ENCODE measurements at places on chromosomes 2 and 18.

DNA sequence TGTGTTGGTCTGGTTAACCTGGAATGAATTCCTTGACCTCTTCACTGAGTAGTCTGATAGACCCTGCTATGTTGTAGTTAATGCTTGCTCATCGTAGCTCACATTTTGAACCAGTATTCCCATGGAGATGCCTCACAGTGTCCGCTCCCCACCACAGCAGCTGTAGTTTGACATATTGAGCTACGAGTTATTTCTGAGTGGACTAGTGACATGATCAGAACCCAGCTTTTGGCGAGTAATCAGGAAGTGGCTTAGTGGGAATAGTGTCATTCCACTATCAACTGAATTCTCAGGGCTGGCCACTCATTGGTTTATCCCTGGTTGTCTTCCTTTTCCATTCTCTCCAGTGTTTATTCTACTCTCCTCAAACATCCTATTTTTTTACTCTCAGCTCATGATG lies 102.7 kb downstream of the MYO1B start:
- DNase-seq = no peak

DNA sequence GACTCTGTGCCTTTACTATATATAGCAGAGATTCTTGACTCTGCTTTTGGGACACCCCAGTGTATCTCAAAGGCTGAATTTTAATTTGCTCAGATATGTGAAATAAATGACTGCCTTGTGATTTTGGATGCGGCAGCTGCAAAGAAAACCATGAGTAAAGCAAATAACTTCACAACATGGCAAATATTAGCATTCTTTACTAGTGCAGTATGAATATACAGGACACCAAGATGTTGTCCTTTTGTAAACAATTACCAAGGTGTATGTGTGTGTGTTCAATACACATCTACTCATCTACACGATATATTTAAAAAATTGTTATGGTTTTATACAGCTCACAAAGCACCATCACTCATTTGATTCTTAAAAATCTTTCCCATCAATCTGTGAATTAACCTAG lies 70.6 kb upstream of the TCF4 start:
- no peak for DNase-seq

- DNase-seq = no peak
These were observed 86.4 kb upstream of the MAP4K3 start for GRCh38 chr2:39523308-39524044.

DNA sequence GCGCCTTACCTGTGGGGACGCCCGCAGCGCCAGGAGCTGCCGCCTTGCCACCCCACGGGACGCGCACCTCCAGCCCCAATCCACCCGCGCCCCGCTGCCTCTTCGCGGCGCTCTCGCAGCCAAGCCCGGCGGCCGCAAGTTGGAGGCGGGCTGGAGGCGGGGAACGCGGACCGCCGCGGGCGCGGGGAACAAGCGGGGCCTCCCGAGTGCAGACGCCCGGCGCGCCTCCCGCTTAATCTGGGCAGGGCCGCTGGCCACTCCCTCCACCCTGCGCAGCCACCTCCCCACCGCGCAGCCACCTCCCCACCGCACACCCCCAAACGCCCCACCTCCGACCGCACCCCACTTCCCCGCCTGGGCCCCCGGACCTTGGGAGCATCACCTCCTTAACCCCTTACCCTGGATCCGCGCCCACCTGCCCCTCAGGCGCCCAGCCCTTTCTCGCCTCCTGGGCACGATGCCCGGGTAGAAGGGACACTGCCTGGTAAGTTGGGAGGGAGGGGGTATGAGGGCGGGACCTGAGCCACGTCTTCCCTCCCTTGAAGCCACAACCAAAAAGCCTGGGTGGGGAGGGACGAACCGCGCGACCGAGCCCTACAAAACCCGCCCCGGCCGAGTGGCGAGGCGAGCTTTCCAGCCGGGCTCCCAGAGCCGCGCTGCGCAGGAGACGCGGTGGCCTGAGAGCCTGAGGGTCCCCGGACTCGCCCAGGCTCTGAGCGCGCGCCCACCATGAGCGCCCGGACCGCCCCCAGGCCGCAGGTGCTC lies at the start of the genes COL4A3 and COL4A4:
Gene COL4A3 (plus strand): TSS at position 627 of the 765 bp plus-strand sequence. CDS start 103 bp downstream, at position 730.
Gene COL4A4 (minus strand): TSS at position 208 of the 765 bp plus-strand sequence. CDS start 16,722 bp downstream, outside the sequence.
- peak; percentile 84 for DNase-seq

DNA sequence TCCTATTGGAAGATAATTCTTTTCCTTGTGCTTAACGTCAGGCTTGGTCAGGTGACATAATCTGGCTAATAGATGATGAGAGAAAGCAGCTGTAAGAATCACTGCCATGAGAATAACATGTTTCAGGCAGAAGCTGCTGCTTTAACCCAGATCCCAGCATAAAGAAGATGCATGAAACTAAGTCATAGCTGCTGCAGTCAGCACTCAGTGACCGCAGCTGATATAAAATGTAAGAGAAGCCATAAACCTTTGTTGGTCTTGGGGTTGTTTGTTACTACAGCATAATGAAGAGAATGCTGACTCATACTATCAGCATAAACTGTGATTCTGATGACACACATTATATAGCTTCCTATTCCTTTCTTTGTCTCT lies 274.3 kb upstream of the TRIB2 start:
- no peak for DNase-seq

GRCh38 chr2:106068451-106068850 lies 125.7 kb downstream of the UXS1 start:
- DNase-seq = no peak

GRCh38 chr2:118842661-118843482 lies 4.6 kb downstream of the EN1 start:
- no peak for DNase-seq

DNA sequence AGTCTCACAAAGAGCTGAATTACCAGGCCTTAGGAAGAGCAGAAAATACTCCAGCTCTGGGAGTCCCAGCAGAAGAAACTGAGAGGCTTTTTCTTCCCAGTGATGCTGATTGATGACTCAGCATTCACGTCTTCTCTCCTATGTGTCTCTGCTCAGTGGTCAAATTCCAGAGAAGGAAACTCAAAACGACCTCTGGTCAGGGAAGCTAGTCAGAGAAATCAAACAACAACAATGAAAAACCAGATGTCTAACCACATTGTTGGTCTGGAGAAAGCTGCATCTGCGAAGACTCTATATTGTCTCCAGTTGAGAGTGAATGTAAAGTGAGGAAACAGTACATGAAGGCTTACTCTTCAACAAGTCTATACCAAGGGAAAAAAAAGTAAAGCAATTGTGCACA lies 28.6 kb upstream of the CERS6 start:
- no peak for DNase-seq

DNA sequence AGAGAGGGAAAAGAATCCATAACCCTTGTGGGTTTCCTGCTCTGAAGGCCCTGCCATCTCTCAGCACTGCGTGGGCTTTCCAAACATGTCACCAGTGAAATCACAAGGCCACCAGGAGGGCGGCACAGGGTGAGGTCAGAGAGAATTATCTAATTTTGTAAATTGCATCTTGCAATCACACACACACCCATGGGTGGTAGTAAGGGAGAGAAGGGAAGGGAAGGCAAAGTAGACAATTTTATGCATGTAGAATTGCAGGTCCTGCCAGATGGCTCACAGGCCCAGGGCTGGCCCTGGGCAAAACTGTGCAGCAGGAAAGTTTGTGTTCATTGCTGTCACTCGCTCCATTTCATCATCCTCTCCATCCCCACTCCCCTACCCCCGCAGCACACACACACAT lies 21.0 kb upstream of the ZBTB7C start:
- DNase-seq = no peak
